ENCODE measurements at places on chromosomes 7 and 10.

GRCh38 chr7:25636871-25637283 is 408.6 kb upstream of the NPVF start:
- DNase-seq = no peak

DNA sequence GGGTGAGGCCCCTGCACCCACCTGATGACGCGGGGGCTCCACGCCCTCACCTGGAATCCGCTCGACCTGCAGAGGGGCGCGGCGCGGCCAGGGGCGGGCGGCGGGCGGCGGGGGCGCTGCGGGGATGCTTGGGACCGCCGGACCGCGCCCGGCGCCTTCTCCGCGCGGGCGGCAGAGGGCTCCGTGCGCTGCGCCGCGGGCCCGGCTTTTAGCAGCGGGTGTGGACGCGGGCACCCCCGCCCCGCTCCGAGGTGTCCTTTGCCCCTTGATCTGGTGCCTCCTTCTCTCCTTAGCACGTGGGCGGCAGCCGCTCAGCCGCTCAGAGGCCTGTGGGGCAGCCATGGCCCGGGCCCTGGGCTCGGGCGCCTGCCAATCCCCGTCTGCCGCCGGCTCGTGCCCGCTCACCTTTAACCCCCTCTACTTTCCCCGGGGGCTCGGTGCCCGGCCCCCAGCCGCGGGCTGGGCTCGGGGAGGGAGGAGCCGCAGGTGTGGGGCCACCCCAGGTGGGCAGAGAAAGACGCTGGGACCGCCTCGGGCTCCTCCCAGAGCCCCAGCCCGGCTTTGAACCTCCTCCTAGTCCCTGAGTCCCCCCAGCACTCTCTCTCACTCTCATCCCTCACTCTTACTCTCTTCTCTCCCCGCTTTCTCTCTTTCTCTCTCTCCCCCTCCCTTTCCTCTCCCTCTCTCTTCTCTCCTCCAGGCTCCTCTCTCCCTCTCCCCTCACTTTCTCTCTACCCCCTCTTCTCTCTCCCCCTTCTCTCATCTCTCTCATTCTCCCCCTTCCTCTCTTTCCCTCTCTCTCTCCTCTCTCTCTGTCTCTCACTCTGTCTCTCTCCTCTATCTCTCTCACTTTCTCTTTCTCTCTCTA is 19.7 kb upstream of the VPS37D start:
- no peak for DNase-seq

GRCh38 chr7:99837649-99838361 is 10.0 kb downstream of the CYP3A43 start:
- DNase-seq = no peak

- no peak for DNase-seq
Observed at GRCh38 chr7:30633223-30633622, 38.5 kb downstream of the GARS1 start.

DNA sequence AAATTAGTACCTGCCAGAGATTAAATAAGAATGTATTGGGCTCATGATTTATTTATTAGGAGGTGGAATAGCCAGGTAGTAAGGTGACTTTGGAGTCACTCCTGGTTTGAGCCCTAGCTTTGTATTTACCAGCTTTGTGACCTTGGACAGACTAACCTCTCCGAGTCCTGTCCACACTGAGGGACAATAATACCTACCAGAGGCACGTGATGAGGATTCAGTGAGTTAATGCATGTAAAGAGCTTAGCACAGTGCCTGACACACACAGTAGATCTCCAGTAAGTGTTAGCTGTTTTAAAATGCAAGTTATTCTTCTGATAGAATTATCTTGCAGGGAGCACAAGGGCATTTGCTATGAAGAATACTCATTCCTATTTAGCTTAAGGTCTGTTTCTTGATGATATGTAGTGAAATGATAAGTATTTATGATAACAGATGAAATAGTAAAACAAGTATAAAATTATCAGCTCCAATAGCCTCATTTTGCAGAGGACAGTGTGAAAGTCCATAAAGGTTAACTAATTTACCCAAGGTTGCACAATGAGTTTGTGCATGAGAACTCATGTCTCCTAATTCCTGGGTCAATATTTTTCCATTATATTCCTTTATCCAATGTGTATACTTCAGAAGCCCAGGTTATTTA is 36.4 kb downstream of the RABGEF1 start:
- DNase-seq = no peak
